ENCODE measurements at places on chromosomes 11 and 22. TPM values are rescaled to one million over a fixed set of nuclear protein-coding genes. Genes with fewer than 3 reads are reported as not detected.

DNA sequence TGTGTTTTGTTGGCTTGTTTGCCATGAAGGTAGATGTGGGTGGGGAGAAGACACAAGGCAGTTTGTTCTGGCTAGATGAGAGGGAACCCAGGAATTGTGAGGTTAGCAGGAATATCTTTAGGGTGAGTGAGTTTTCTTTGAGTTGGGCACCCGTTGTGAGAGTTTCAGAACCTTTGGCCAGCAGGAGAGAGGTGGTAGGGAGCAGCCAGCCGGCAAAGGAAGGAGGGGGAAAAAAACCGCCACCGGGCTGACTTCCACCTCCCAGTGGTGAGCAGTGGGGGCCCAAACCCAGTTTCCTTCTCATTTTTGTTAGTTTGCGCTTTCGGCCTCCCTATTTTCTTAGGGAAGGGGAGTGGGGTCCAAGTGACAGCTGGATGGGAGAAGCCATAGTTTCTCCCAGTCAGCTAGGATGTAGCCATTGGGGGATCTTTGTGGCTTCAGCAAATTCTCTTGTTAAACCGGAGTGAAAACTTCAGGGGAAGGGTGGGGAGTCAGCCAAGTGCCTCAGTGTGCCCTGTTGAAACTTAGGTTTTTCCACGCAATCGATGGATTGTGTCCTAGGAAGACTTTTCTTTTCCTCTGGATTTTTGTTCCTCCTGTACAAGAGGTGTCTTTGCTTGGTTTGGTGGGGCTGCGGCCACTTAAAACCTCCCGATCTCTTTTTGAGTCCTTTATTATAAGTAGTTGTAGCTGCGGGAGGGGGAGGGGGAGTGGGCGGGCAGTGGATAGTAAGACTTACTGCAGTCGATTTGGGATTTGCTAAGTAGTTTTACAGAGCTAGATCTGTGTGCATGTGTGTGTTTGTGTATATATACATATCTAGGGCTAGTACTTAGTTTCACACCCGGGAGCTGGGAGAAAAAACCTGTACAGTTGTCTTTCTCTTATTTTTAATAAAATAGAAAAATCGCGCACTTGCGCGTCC, 1.1 kb upstream of the GCAT start:
- DNase-seq = no peak

GRCh38 chr11:125445731-125446130, 50.3 kb downstream of the FEZ1 start:
- DNase-seq = no peak

ZP1 gene
- not detected for total RNA-seq

DNA sequence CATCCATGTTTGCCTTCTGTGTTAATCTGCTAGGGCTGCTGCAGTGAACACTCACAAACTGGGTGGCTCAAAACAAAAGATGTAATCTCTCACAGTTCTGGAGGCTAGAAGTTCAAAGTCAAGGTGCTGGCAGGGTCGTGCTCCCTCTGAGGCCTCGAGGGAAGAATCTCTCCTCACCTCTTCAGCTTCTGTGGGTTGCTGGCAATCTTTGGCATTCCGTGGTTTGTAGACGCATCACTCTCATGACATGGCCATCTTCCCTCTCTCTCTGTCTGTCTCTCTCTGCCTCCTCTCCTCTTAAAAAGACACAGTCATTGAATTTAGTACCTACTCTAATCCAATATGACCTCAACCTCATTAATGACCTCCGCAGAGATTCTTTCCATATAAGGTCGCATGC, 78.8 kb downstream of the TSPAN18 start:
- DNase-seq = no peak

- no peak for DNase-seq
Observed at GRCh38 chr11:7639643-7640025, 33.7 kb downstream of the CYB5R2 start.

OR5B12 gene
- not detected for total RNA-seq

KIRREL3 gene
- total RNA-seq = 0.08 TPM

Data from Right ventricle myocardium superior (tissue), 1 donor.